ENCODE measurements at places on chromosomes 7 and 10.

- no peak for DNase-seq
Observed at GRCh38 chr10:99297033-99297432, 32.1 kb upstream of the CNNM1 start.

DNA sequence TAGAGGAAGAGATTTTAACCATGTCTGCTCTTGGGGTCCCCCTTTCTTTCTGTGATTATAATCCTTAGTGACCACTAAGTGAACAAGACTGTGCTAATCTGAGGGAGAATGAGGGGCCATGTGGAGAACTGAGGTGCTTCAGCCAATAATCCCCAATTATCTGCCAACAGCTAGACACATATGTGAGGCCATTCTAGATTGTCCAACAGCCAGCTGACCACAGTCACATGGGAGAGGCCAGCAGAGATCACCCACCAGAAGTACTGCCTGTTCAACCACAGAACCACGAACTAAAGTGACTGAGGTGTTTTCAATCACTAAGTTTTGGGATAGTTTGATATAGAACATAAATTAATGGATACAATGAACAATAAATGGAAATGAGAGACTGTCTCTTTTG, 74.3 kb downstream of the SEMA3E start:
- DNase-seq, result no peak

GRCh38 chr10:109859221-109859620, 64.1 kb downstream of the XPNPEP1 start:
- DNase-seq, result no peak

DNA sequence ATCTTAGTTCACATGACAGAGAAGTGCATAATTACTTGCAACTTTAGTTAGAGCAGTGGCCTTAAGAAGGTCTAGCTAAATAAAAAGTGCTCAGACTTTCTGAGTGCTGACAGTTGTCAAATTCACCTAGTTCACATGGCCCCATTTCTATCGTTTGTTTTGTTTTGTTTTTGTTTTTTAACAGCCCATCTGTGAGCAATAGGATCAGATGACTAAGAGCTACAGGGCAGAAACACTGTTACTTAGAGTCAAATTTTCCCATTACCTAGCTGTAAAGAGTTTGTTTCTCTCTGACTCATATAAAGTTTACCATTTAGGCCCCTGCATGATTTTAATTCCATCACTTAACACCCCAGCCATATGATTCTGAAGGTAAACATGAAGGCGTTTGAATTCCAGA, 18.8 kb downstream of the CAV1 start:
- no peak for DNase-seq

DNA sequence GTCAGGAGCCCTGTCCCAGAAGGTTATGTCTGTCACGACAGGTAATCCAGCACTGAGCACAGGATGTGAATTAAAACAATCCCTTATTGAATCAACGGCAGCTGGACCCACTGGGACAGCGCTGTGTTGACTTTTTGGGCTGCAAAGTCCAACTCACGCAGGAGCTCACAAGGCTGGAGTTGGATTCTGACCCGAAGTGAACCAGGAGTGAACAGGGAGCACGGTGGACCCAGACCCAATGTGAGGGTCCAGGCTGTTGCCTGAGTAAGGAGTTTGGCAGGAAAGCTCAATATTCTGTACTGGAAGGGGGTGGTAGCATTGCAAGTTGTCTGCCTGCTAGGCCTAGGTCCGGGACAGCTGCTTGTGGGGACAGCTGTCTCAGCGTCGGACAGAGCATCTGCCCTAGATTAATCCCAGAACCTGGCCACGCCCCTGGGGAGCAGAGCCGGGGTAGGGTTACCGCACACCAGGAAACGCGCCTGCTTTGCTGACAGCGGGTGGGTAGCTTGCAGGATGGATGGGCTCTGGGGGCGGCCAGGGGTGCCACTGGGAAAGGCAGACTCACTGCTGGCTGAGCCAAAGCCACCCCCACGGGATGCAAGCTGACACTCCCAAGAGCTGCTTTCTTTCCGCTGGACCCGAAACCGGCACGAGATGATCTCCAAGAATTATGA, 24.0 kb downstream of the COL26A1 start:
- no peak for DNase-seq
